Stimulated activated CD8-positive, alpha-beta memory T cell treated with anti-CD3 and anti-CD28 coated beads, Interleukin-4, amount 100 ng/mL, for 1 hour (primary cell): ENCODE measurements at places on chromosomes 12 and 14.

DNA sequence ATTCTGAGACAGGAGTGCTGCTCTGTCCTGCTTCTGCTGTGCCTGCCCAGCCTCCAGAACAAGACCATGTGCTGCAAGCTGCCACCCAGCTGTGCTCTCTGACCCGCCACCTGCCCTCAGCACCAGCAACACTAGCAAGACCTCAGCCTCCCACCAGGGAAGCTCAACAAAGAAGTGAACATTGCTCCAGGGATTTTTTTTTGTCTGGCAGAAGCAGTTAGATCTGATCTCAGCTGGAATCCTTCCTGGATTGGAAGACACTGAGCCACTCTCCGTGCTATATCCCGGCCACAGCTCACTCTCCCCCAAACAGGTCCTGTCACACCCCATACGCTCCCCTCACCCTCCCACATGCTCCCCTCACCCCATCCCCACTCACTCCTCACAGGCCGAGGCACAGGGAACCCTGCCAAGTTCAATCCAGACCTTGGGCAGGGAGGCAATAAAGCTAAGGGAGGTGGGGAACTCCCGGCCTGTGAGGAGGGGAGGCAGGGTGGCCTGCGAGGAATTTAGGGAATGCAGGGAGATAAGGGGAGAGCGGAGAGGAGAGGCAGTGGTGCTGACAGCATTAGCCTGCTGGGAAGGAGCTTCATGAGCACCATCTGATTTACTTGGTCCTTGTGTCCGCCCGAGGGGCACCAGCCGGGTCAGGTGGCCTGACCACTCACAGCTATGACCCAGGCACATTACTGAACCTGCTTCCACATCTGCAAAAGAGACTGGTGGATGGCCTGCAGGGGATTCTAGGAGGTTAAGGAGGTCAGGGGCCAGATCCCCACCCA, 29.7 kb downstream of the CCDC85C start:
- no peak for DNase-seq

DNA sequence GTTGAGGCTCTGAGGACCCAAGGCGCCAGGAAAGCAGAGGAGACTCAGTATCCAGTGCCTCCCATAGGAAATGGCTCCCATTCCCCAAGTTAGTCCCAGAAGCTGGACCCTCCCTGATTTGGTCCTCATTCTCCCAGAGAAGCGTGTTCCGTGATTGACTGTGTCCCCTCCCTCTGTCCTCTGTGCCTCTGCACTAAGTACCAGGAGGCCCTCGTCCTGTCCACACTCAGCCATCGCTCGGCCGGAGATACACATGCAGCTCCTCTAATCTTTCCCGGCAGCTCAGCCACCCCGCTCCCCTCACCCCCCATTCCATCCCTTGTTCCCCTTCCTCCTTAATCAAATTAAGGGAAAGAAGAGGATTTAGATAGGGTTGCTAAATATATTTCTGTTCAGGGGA, 28.3 kb upstream of the ATP2A2 start:
- DNase-seq: no peak

DNA sequence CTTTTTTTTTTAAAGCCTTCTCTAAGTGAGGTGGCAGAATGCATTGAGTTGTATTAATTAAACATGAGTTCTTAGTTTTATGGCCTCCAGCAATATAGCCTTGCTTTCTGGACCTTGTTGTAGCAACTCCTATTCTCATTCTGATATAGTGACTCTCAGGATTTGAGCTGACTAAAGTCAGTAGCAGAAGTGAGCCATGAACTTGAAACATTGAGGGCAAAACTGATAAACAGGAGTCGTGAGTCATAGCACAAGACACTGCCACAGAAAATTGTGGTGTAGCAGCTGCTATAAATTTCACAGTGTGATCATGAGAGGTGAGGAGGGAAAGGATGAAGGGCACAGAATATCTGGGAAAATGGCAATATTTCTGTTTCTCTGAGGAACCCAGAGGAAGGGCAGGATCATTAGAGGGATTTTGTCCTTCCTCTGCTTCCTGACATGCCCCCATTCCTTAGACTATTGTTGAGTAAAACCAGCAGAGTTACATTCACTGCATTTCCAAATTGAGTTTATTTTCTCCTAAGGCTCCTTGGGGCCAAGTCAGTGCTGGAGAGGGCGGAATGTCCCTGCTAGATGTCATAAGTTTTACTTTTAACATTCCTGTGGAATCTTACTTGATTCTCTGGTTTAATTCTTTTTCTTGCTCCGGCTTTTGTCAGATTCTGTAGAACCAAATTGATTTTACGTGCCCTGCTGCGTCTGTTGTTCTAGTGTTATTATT, 7.5 kb downstream of the KLRG1 start:
- DNase-seq: no peak

GRCh38 chr12:66168410-66168809, 1.4 kb downstream of the TMBIM4 start:
- no peak for DNase-seq

DNA sequence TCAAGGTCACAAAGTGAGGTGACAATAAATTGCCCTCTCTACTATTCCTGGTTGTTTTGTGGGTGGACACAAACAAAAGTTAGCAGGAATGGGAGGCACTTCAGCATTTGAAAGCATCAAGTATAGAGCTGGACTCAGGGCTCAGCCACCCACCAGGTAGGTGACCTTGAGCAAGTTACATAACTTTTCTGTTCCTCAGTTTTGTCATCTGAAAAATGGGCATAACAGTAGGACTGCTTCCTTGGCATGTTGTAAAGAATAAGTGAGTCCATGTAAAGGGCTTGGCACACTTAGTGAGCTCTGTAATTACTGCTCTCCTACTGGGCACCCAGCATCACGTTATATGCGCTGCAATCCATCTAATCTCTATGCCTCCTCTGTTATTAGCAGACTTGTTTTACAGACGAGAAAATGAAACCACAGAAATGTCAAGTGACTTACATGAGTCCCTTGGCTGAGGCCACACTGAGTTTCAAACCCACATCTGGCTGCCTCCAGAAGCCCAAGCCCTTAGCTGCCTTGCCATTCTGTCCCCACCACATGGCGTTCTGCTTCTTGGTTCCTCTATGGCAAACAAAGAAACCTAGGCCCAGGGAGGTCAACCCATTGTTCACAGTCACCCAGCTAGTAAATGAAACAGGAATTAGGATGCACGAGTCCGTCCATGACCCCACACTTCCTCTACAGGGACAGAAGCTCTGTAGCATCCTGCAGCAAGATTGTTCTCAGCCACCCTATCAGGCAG, 63.2 kb upstream of the SLC24A4 start:
- DNase-seq: no peak
